ENCODE measurements at places on chromosomes 2 and 18.
A peak's percentile ranks its signal among the peaks of the same experiment; 100 is the strongest.

DNA sequence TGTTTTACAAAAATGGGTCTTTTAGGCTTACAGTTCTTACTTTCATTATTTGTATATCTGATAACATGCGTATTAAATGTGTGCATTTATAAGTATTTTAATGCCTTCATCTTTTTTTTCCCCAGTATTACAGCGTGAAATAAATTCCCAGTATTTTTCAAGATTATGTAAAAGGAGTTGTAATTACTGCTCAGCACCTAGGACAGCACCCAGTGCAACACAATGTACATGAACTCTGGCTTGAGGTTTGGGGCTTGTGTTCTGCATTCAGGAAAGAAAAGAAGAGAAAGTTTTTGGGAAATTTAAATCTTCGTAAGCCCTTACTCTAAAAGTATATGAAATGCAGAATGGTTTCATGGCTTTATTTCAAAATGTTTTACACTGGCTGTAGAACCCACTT, 16.7 kb downstream of the ZNF638 start:
- no peak for DNase-seq

DNA sequence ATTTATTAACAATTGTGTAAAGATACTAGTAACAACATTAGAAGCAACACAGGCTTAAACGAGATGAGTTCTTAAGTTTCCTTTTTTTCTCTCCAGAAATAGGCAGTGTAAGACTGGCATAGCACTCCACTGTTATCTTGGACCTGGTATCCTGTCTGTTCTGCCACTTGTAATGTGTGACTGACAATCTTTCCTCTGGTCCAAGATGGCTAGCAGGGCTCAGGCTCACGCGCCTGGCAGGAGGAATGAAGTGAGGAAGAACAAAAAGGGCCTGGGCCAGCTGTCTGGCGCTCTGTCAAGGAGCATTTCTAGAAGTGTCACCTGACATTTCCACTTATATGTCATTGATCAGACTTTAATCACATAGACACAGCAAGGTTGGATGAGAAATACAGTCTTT, 31.6 kb upstream of the CCDC195 start:
- no peak for DNase-seq

- DNase-seq, result no peak
These were observed 195.5 kb downstream of the LNPK start for GRCh38 chr2:175806570-175806969.

DNA sequence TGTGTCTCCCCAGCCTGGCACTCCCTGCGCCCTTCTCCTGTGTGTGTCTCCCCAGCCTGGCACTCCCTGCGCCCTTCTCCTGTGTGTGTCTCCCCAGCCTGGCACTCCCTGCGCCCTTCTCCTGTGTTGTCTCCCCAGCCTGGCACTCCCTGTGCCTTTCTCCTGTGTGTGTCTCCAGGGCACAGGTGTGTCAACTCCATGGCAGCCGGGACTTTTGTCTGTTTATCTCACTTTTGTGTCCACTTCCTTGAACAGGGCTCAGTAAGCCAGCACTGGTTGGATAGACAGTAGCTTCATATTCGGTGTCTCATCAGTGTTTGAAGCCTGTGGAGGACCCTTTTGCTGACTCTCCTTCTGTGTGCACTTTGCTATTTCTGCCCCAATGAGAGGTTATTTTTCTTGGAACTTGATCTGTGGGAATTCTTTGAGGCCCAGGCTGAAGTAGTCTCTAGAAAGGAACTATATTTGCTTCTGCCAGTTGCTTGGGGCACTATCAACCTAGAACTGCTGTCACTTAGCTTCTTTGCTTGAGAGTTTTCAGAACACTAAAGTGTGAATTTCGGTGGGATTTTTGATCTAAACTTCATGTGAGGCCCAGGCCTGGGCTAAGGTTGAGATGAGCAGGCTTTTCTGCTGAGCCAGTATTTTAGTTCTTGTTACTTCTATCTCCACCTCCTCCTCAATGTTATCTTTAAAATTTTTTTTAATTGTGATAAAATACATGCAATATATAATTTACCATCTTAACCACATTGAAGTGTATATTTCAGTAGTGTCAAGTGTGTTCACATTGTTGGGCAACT, 8.3 kb upstream of the ASB1 start:
- no peak for DNase-seq

GRCh38 chr2:85746321-85747004, 7.3 kb upstream of the ATOH8 start:
- DNase-seq, result no peak

GRCh38 chr2:26136451-26136850, 36.4 kb upstream of the GAREM2 start:
- no peak for DNase-seq

DNA sequence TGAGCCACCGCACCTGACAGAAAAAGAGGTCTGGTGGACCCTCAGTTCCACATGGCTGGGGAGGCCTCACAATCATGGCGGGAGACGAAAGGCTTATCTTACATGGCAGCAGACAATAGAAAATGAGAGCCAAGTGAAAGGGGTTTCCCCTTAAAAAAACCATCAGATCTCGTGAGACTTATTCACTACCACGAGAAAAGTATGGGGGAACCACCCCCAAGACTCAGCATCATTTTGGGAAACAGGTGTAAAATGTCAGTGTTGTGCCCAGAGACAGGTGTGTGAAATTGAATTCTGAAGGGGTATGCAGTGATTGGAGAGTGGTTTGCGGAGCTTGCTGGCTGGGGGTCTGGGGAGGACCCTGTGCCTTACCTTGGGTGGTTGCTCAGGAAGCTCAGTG, 4.6 kb upstream of the D2HGDH start:
- DNase-seq, result no peak

- DNase-seq, result no peak
These were observed 12.8 kb upstream of the PLA2R1 start for GRCh38 chr2:160075171-160075570.

DNA sequence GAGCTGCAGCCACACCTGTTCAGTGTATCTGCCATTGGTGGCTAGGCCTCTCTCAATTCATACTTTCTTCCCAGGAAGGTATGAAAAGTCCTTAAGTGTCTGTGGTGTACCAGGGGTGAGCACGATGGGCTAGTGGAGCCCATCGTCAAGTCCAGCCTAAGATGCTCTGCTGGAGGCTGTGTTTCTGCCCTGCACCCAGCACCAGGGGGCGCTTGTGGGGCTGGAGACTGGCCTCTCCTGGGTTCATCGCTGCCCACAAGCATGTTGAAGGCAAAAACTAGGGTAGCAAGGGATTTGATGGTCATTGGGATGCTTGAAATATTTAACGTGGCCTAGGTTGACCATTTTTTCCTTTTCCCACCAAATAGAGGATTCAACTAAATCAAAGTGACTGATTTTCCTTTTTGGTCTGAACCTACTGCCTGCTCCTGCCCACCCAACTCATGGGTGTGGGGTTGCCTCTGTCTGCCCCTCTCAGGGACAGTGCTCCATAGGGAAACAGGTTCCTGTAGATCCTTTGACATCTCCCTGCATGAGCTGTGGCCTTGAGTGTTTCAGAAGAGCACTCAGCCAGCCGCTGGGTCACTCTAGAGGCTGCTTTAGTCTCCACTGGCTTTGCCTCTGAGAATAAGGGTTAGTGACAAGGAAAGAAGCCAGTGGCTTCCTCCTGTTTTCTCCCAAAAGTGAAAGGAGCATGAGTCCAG, 59.0 kb downstream of the TPGS2 start:
- DNase-seq, result no peak

DNA sequence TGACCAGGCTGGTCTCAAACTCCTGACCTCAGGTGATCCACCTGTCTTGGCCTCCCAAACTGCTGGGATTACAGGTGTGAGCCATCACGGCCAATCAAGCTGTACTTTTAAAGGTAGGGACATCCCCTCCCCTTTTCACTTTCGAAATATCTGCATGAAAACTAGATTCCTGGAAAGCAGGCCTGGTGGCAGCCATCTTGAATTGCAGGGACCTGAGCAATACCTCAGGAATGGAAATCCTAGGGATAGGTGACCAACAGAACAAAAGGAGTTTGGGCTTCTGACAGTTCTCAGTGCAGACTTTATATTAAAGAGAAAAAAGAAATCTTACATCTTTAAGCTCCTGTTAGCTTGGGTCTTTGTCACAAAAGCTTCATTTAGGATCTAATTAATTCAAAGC, 62.6 kb downstream of the KLF7 start:
- no peak for DNase-seq

- DNase-seq, result no peak
These were observed 736.0 kb upstream of the CELF4 start for GRCh38 chr18:38301621-38302020.

DNA sequence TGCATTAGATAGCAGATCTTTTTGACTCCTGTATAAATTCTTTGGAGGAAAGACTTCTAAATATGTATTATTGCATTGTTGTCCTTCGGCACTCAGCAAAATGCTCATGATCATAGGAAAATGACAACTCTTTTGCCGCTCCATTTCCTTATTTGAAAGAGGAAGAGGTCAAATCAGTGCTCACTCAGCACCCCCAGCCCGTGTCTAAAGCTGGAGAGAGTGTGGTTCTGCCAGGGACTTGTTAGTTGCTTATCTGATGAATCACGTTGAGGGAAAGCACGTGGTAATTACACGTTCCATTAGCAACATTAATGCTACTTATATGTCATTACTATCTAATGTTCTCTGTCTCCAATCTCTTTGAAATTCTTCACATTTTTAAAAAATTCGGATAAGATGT, 46.0 kb upstream of the MBP start:
- DNase-seq, result no peak

- no peak for DNase-seq
These were observed 71.8 kb upstream of the SEC11C start for GRCh38 chr18:59067873-59068272.

- DNase-seq, result no peak
These were observed 194.3 kb downstream of the ANKRD30B start for GRCh38 chr18:14942275-14942674.

- DNase-seq, result no peak
These were observed 73.9 kb upstream of the TWSG1 start for GRCh38 chr18:9260388-9261380.

- peak; percentile 75 for DNase-seq
These were observed at the start of gene MSL3B for GRCh38 chr2:233867993-233868532. Gene MSL3B, minus strand, starts transcription at chr2:233868386.

DNA sequence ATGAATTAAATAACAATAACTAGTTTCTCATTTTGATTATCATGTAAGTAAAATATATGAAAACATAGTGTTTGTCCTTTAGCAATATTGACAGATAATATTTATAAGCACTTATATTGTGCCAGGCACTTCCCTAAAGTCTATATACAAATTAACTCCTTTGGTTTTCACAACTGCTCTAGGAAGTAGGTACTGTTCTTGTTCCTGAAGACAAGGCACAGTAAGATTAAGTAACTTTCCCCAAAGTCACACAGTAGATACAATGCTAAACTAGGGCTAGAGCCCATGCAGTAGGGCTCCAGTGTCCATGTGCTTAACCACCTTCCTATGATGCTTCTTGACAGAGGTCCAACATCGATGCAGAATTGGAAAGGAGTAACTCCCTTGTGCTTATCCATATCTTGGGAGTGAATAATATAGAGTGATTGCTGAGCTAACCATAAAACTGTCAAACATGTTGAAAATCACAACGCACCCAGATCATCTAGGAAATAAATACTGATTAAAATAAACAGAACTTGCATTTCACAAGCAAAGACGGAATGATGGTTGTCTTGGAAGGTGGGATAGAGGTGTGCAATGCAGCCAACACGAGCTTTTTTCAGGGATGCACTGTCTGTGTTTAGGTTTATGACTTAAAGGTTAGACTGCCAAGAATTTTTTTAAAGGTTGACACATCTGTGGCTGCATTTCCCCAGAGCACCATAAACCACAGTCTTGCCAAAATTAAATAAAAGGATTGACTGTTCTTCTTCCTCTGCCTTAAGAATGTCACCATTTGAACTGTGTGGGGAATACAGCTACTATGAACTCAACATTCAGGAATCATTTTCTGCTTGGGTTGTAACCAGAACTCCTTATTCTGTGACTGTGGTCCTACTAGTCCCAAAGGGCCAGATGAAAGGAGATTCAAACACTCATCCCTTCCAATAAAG, 80.8 kb downstream of the ANKRD44 start:
- DNase-seq, result no peak

GRCh38 chr2:178418426-178418825, 32.5 kb downstream of the PRKRA start:
- no peak for DNase-seq

- DNase-seq, result no peak
These were observed 73.4 kb downstream of the MARCHF4 start for GRCh38 chr2:216298719-216299495.

DNA sequence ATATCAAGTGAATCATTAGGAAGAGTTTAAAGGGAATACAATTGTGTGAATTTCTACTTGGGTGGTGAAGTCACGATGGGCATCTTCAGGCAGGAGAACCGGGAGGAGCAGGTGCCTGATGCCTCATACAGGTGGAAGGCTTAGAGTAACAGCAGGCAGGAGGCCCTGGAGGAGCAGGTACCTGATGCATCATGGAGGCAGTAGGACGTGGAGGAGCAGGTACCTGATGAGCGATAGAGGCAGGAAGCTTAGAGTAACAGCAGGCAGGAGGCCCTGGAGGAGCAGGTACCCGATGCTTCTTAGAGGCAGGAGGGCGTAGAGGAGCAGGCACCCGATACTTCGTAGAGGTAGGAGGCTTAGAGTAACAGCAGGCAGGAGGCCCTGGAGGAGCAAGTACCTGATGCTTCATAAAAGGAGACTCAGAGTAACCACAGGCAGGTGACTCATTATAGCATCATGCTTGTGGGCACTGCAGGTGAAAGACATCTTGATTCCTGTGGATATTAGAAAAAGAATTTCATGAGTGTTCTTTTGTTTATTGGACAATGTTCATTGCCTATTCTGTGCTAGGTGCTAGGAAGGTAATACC, 133.9 kb downstream of the ATP9B start:
- no peak for DNase-seq

- DNase-seq, result no peak
These were observed 914 bp upstream of the IWS1 start for GRCh38 chr2:127527001-127527804.

- peak; percentile 84 for DNase-seq
These were observed 30.2 kb upstream of the RIOK3 start for GRCh38 chr18:23422751-23423418.

Measured in upper lobe of right lung (tissue), 1 donor.